ENCODE measurements at places on chromosomes 5 and 9. TPM values are rescaled to one million over a fixed set of nuclear protein-coding genes. Genes with fewer than 3 reads are reported as not detected.

Gene ANKRD18B
- total RNA-seq, result not detected

Gene SPATA31A6
- total RNA-seq, result not detected

Gene PIK3R1
- total RNA-seq, result 470 TPM

Gene DELE1
- 65.0 TPM for total RNA-seq

Gene SLC6A18
- not detected for total RNA-seq

Gene PDLIM7
- 6.6 TPM for total RNA-seq

Gene FAM221B
- total RNA-seq, result not detected

Gene PCDHB9
- not detected for total RNA-seq

Gene QRFP
- total RNA-seq, result not detected

Gene PCDHB3
- not detected for total RNA-seq

Gene SAXO1
- not detected for total RNA-seq

Gene FOXE1
- not detected for total RNA-seq

Gene ARAP3
- 1.2 TPM for total RNA-seq

Gene ELOVL7
- total RNA-seq, result not detected

Gene PCDHA1
- not detected for total RNA-seq

Gene NTNG2
- total RNA-seq, result 5.8 TPM

Gene SLC36A3
- not detected for total RNA-seq
